ENCODE measurements at places on chromosomes 7 and 10.

DNA sequence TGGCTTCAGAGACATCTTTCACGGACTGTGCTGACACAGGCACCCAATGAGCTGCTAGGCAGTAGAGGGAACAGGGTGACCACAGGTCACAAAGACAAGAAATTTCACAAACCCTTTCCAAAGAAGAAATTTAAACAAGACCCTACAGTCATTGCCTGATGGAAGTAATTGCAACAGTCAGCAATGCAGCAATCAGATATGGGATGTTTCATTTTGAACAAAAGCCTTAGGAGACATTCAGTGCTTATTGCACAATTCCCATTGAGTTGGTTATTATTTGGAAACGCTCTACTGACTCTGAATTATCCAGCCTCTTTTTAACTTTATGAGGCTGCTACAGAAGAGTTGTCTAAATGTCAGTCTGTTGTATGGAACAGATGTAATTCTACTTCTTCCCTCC is 85.5 kb downstream of the ETV1 start:
- ATAC-seq = no peak

GRCh38 chr10:88205842-88206446 is 342.5 kb downstream of the PTEN start:
- no peak for ATAC-seq

GRCh38 chr7:7647495-7648036 is 7.0 kb downstream of the UMAD1 start:
- no peak for ATAC-seq

- ATAC-seq = no peak
These were observed 379.6 kb downstream of the ARL4A start for GRCh38 chr7:13067036-13067435.

DNA sequence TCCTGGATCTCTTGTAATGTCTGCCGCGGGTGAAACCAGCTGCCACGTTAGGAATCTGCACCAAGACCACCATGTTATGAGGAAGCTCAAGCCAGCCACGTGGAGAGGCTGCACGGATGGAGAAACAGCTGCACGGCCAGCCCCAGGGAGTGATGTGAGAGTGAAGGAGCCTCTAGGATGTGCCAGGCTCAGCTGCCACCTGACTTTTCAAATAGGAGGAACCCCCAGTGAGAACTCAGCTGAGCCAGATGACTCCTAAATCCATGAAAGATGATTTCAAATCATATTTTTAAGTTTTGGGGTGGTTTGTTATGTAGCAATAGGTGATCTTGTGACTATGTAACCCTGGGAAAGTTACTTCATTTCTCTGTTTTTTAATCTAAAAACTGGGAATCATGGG is 71.7 kb downstream of the PRKAG2 start:
- ATAC-seq = no peak

GRCh38 chr10:104327745-104328645 is 10.3 kb downstream of the ITPRIP start:
- ATAC-seq = no peak

GRCh38 chr10:62813453-62813852 is 2.7 kb downstream of the EGR2 start:
- ATAC-seq = no peak

GRCh38 chr7:259751-260405 is 30.1 kb upstream of the FOXL3 start:
- no peak for ATAC-seq

GRCh38 chr10:129387258-129387525 is 79.8 kb upstream of the MGMT start:
- peak; percentile 31 for ATAC-seq

DNA sequence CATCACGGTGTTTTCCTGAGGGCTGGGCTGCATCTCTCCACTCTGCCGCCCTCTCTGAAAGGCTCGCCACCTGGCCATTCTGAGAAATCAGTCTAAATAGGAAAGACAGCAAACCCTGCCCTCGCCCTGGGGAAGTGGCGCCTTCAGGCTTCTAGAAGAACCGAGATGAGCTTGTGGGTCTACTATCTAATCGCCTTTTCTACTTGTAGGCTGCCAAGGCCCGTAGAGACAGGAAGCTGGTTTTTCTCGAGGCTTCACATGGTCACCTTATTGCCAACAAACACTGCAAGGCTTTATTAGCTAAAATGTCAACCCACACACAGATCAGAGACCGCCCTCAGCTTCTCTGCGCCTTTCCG is 21.4 kb downstream of the LAT2 start:
- peak; percentile 94 for ATAC-seq

DNA sequence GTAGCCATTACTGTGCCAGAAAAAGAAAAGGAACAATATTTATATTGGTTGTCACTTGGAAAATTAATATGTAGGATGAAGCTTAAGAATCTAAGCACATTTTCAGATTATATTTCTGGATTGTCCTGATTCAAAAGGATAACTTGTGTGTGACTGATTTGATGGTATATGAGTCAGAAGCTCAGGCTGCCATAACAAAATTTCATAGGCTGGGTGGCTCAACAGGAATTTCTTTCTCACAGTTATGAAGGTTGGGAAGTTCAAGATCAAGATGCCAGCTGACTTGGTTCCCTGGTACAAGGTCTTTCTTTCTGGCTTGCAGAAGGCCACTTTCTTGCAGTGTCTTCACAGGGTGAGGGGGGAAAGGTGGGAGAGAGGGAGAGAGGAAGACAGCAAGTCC is 108.5 kb downstream of the ST7 start:
- no peak for ATAC-seq

DNA sequence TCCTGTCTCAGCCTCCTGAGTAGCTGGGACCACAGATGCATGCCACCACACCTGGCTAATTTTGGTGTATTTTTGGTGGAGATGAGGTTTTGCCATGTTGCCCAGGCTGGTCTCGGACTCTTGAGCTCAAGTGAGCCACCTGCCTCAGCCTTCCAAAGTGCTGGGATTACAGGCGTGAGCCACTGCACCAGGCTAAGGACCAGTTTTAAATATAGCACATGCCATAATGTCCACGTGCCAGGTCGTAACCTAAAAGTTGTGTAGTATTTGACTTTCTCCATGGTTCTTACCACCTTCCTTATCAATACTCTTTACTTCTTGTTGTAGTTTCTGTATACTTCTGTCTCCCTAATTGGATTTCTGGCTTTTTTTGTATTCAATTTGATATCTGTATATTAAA is 13.3 kb downstream of the ANKIB1 start:
- ATAC-seq = no peak

DNA sequence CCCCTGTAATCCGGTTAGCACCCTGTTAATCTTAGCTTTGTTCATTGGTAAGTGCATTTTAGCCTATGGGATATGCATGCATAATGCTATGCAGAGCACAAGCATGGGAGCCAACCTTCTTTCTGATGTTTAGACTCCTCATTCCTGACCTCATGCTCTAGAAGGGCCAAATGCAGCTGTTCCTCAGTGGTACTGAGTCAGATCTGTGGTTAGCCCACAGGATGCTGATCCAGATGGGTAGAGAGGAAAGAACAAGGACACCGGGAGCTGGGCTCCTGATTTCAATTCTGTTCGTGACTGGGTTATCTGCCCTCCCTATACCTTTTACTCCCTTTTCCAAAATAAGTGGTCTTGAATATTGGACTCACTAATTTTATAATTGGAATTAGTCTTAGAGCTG is 31.7 kb upstream of the C10orf90 start:
- no peak for ATAC-seq

DNA sequence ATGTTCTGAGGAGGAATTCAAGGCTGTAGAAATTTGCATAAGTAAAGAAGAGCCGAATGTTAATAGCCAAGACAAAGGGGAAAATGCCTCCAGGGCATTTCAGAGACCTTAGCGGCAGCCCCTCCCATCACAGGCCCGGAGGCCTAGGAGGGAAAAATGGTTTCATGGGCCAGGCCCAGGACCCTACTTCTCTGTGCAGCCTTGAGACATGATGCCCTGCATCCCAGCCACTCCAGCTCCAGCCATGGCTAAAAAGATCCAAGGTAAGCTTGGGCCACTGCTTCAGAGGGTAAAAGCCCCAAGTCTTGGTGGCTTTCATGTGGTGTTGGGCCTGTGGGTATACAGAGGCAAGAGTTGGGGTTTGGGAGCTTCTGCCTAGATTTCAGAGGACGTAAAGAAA is 225.7 kb downstream of the ARHGAP12 start:
- no peak for ATAC-seq

- ATAC-seq = peak; percentile 81
These were observed 34.8 kb upstream of the CARD11 start for GRCh38 chr7:3078514-3078913.

- no peak for ATAC-seq
These were observed 4.3 kb downstream of the HNRNPF start for GRCh38 chr10:43404704-43405084.

DNA sequence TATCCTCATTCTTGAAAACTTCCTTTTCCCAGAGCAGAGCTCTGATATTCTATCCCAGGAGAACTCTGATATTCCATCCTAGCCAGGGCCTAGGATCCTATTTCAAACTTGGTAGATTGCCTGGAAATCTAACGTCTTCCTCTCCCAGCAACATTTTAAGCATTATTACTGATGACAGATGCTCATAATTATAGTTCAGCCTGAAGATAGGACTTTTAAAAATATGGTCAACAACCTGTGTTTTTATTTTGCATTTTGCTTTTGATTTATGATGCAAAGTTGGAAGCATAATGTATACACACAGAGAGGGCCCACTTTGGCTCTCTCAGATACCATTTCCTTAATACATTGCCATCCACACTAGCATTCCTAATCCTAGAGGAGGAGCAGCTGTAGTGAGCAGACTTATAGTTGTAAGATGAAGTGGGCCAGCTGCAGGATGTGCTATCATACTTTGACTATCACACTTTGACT is 457.4 kb upstream of the TPK1 start:
- no peak for ATAC-seq

DNA sequence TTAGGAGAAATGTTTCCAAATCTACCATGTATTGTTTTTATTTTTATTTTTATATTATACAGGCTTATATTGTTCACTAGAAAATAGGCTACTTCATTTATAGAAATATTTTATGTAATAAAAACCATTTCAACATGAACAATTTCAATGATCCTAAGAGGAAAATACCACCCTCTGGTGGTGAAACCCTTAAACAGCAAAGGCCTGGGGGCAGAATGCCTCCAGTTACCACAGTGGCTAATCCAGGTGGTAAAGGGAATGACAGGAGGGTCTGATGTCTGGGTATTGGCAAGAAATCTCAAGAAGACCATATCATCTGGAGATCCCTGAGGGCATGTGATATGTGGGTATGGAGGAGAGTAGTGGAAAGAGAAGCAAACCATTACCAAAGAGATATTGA is 19.3 kb downstream of the MACC1 start:
- ATAC-seq = no peak

GRCh38 chr7:21544715-21545114 is 1.9 kb downstream of the DNAH11 start:
- no peak for ATAC-seq

- no peak for ATAC-seq
These were observed 360.9 kb downstream of the NEBL start for GRCh38 chr10:20535897-20536881.
